ENCODE measurements at places on chromosomes 5 and 9.

GRCh38 chr9:13979941-13980318 lies 334.0 kb downstream of the NFIB start:
- DNase-seq = no peak

GRCh38 chr5:83364312-83365299 lies 106.9 kb upstream of the VCAN start:
- DNase-seq = no peak

DNA sequence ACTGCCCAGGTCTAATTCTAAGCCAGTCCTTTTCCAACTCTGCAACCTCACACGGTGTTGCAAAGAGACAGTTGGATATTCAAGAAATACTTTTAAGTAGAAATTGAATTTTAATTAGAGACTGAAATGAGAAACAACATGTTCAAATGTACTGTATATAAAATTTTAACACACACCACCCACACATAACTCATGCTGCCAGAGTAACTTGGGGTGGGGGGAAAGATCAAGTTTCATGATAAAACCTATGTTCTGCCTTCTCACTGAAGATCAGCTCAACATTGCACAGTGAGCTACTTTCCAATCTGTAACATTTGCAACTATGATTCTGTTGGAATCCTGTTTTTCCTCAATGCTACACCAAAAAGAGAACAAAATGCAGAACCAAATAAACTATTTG lies 17.5 kb downstream of the ARL15 start:
- no peak for DNase-seq

DNA sequence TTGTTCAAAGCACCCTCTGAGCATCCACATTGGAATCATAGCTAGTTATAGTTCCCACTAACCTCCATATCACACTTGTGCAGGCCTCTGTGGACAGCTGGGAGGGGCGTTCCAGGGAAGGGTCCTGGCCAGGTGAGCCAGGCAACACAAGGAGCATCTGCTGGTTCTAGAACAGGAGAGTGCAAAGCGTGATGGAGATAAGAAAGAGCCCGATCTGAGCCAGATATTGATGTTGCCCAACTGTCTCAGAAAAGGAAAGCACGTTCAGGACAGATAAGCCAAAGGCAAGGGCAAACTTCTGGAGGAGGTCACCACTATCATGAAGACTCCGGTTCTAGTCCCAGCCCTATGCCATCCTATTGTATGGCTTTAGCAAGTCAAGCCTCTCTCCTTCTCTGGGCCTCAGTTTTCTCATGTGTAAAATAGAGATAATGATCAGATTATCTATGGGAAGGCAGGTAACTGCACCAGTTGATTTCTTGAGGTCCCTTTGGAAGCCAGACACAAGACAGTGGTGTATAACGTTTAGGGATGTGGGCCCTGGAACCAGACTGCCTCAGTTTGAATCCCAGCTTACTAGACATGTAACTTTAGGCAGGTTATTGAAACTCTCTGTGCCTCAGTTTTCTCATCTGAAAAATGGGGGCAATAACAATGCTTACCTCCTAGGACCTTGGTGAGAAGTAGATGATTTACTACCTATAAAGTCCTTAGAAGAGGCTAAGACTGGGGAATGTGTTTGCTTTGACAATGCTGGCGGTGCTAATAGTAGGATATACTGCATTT lies 19.8 kb downstream of the GABBR2 start:
- no peak for DNase-seq

DNA sequence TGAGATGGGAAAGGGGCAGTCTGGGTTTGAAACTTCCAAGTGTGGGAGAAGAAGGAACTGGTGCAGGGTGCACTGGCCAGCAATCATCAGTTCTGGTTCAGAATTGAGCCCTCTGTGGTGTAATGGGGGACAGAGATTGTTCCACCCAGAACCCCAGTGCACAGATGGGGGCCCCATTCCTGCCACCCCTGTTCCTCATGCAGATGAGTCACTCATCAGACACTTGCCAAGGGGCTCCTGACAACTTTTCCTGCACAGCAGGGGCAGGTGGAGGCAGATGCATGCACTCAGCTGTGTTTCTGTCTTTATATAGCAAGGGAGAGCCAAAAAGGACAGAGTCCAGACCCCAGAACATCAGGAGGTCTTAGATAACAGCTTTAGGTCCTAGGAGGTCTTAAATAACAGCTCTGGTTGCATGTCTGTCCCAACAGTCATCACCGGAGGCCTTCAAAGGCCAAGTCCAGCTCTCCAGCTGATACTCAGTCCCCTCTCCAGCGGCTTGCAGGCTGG lies 252.9 kb downstream of the HSPA4 start:
- no peak for DNase-seq

DNA sequence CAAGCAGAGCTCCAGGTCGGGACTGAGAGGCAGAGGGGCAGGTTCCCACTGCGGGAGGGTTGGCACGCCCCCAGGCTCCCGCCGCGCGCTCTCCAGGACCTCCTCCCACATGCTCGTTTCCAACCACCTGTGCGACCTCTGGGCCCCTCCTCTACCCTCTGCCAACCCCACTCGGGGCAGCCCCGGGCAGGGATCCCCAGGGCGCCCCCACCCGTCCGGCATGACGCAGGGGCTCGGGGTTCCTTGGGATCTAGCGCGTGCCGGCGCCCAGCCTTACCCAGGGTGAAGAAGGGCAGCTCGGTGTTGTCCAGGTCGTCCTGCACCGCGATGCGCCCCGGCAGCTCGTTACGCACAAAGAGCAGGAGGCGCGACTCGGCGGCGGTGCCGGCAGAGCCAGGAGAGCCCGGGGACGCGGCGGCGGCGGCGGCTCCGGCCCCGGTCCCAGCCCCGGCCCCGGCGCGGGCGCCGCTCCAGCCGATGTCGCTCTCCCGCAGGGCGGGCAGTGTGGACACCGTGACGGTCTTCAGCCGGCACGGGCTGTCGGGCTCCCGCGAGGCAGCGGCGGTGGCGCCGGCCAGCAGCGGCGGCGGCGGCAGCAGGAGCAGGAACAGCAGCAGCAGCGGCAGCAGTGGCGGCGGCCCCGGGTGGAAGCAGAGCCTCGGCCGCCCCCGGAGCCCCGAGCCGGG lies 494 bp downstream of the ASTN2 start:
- DNase-seq = no peak

GRCh38 chr5:139232147-139232724 lies 34.1 kb upstream of the SIL1 start:
- no peak for DNase-seq

- no peak for DNase-seq
Observed at GRCh38 chr5:89327608-89328007, 444.6 kb upstream of the MEF2C start.

- no peak for DNase-seq
Observed at GRCh38 chr5:342501-343460, 21.3 kb downstream of the AHRR start.

DNA sequence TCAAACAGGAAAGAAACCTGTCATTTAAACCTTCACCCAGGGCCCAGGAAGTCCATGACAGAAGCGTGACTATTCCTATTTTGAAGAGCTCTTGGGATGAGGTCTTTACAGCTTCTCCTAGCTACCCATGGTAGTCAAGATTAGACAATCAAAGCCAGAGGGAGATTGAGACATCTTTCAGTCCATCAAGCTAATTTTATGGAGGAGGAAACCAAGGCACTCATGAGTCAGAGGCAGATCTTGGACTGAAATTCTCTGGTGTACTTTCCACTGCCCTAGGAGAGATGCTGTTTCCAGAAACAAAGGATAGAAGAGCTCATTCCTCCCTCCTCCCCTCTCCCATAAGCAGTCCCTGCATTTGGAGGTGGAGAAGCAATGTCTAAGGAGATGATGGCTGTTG lies 9.2 kb downstream of the TNFSF8 start:
- no peak for DNase-seq

DNA sequence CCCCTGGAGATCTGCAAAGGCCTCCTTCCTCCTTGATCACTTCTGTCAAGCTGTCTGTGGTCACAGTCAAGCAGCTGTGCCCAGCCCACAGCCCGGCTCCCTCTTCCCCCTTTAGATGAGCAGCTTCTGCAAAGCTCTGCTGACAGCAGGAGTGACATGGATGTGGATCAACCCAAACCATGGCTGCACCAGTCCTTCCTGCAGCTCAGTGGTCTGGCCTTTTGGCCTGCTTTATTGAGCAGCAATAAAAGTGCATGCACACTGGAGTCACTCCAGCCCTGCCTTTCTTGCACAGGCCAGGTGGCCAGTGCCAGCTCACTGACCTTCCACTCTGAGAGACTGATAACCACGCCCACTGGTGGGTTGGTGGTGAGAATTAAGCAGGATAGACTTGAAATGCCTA lies 91.3 kb upstream of the OTULINL start:
- DNase-seq = no peak

DNA sequence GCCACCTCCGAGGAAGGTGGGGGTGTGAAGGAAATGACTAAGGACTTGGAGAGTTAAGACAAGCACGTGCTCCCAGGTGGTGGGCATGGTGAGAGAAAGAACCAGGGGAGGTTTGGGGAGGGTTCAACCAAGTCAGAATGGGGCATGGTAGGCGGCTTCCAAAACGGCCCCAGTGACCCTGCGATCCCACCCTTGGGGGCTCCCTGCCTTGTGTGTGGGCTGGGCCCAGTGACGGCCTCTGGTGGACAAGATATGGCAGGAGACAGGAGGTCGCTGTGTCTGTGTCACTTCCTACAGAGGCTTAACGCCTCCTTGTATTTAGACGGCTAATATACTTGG lies 51.3 kb upstream of the IRX4 start:
- no peak for DNase-seq

DNA sequence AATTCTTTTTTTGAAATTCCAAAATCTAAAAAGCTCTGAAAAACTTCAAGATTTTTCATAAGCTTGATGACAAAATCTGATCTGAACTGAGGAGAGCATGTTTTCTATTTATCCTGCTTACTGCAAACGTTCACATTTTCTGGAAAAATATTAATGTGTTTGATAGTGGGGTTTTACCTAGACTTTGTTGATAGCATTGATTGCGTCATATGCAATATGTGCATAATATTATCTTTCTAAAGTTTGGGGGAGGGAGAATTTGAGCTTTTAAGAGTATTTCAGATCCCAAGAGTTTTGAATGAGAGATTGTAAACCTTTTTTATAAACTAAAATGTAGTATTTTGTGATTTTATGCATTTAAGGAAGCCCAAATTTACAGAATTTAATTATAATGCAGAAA lies 62.8 kb upstream of the CDH6 start:
- DNase-seq = no peak

- DNase-seq = no peak
Observed at GRCh38 chr9:8652255-8652654, 852.7 kb upstream of the DMAC1 start.

DNA sequence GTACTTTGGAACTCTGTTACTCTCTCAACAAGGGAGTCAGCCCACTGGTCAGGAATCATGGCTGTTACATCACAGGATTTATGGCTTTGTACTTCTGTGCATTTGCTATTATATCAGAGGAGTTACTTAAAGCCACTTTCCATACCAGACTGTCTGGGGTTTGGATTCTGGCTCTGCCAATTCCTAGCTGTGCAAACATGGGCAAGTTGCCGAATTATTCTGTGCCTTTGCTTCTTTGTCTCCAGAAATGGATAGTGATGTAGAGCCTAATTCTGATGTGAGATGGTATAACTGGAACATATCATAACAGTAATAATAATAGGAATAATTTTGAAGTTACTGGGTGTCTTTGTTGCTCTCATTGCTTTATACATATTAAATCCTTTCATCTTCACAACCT lies 1047.3 kb upstream of the SEMA6A start:
- no peak for DNase-seq

DNA sequence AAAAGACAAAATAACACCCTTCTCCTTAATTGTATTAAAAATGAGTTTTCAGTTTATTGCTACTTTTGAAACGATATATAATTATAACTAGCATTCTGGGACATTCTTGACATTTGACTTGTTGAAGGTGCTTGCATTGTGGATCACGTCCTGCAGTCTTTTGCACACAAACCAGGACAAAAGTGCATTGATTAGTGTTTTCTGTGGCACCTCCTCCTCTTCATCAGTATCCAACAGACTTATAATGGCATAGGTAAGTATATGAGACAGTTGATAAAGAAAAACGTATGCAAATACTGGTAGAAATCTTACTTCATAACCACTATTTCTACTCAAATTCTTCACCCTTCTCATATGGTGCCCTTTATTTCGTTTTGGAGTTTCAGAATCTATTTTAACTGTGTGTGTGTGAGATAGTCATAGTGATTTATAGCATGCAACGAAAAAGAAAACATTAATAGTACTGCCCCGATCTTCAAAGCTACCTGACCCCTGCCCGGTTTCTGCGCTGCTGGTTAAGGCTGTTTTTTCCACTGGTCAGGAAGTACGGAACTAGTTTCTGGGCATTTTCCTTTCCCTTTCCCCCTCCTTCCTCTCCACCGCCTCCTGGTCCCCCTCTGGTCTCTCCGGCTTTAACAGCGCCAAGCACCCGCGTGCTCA lies 639 bp upstream of the RASA1 start:
- DNase-seq = no peak

GRCh38 chr9:121559183-121559582 lies 59.5 kb upstream of the GGTA1 start:
- DNase-seq = no peak

- DNase-seq = no peak
Observed at GRCh38 chr5:154356020-154356655, 89.7 kb upstream of the SAP30L start.

GRCh38 chr9:126519660-126520420 lies 93.9 kb upstream of the LMX1B start:
- no peak for DNase-seq

- DNase-seq = no peak
Observed at GRCh38 chr5:79692596-79692995, 3.0 kb downstream of the CMYA5 start.

- DNase-seq = no peak
Observed at GRCh38 chr9:15498246-15498995, 12.3 kb downstream of the PSIP1 start.

DNA sequence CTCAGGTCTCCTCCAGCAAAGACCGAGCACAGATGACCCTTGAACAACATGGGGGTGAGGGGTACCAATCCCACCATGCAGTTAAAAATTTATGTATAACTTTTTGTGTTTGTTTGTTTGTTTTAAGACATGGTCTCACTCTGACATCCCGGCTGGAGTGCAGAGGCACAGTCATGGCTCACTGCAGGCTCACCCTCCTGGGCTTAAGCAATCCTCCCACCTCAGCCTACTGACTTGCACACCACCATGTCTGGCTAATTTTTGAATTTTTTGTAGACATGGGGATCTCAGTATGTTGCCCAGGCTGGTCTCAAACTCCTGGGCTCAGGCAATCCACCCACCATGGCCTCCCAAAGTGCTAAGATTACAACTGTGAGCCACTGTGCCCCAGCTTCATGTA lies 231.0 kb upstream of the PIK3R1 start:
- DNase-seq = no peak

Data from hypothalamus (tissue), 51 donors.